ENCODE measurements at places on chromosomes 4 and X.

- no peak for DNase-seq
Measured at GRCh38 chr4:12963912-12964311, 520.2 kb downstream of the RAB28 start.

- DNase-seq: no peak
Measured at GRCh38 chrX:40107291-40108161, 9.8 kb upstream of the BCOR start.

GRCh38 chrX:154908821-154909220, 22.7 kb downstream of the F8A1 start:
- no peak for DNase-seq

DNA sequence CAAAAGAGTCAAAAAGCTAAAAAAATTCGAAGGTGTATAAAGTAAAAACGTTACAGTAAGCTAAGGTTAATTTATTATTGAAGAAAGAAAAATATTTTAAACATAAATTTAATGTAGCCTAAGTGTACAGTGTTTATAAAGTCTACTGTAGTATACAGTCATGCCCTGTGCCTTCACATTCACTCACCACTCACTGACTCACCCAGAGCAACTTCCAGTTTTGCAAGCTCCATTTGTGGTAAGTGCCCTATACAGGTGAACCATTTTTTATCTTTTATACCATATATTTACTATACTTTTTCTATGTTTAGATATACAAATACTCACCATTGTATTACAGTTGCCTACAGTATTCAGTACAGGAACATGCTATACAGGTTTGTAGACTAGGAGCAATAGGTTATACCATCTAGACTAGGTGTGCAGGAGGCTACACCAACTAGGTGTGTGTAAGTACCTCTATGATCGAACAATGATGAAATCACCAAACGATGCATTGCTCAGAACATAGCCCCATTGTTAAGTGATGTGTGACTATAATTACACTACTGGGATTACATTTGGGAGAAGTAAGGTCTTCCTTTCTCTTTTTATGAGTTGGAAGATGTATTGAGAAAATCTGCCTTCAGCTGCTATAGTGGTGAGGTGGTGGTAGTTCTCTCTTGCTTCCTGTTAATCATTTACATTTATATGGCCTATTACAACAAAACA, 27.2 kb downstream of the TMSB4X start:
- no peak for DNase-seq

DNA sequence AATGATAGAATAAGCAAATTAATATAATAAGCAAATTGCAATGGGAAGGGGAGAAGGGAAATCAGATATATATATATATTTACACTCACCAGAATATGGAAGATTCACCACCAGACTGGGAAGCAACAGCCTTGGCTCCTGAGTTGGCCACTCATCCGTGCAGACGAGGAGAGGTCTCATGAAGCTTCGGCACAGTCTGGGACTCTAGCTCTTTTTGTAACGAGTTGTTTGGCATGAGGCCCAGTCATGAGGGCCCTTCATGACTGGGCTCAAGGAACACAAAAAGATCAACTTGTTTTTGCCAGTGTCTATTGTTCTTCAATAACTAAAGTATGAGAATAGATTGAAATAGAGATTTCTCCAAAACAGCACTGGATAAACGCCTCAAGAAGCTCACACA, 176.4 kb downstream of the ADGRA3 start:
- no peak for DNase-seq

DNA sequence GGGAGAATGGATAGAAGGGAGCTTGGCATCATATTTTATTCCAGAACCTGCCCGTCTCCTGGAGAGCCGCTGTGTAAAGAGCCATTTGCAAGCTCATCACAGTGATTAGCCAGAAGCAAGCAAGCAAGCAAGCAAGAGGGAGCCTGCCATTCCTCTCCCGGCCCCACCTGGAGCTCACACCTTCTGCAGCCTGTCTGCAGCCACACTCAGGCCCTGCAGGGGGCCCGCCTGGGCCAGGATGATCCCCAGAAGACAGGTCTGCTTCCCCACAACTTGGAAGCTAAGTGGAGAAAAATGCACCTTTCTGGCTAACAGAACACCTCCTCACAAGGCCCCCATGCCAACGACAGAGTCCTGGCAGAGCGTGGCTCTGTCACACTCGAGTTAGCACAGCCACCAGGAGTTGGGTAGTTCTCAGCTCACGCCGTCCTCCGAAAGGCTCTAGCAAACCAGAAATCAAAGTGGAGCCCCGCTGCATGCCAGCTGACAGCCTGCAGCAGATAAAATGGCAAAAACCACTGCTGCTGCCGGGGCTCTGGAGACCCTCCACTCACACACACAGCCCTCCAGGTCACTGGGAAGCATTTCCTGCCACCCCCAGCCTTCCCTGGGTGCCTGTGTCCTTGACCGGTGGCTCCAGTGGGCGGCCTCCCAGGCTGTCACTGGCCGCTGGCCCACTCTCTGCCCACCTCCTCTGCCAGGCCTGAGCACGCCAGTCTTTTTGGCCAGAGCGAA, 54.9 kb downstream of the DCTD start:
- DNase-seq: no peak

DNA sequence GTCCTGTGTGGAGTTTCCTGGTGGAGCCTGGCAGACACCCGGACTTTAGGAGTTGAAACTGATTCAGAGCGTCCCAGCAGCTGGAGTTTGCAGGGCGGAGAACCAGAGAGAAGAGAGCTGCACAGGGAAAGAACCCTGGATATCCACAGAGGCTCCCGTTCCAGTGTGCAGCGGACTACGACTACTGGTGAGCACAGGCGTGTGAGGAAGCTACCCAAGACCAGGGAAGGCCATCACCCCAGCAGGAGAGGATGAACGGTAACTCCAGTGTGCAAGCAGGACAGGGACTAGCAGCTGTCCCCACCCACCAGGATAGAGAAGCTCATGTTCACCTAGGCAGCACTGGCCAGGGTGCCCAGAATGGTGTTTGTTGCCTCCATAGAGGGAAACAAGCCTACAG, 2.3 kb downstream of the LAGE3 start:
- DNase-seq: no peak

DNA sequence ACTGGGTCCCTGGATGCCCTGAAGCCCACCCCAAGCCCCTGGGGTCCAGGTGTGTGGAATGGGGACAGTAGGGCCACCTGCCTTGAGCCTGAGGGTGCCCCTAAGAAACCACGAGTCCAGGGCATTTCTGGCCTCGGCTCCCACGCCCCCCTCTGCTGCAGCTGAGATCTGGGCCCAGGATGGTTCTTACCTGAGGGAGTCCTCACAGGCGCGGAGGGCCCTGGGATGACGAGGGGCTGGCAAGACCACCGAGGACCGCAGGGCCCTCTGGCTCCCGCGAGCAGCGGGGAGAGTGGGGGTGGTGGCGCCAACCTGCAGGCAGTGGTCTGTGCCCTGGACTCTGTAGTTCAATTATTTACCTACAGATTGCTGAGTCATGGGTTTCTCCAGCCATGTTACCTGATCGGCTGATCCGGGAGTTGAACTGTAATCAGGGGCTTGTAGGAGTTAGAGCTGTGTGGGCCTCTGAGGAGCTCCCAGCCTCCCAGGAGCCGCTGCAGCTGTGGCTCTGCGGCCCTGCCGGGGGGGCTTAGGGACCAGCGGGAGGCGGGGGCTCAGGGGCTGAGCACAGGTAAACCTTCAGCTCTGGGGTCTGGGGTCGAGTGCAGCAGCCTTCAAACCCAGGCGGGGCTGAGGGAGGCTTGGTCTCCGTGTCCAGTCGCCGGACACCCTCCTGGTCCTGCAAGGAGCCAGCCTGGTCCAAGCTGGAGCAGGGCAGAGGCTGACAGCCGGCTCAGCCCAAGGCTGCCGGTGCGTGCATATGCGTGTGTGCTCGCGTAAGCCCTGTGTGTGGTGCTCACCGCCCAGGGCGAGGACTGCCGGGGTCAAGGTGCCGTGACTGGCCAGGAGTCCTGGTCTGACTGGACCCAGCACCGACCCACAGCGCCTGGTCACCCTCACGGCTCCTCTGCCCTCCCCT, at the start of gene SLC26A1:
SLC26A1 (minus strand) TSS at position 294 of the 919 bp plus-strand sequence. CDS start 1,701 bp downstream, outside the sequence.
- no peak for DNase-seq

DNA sequence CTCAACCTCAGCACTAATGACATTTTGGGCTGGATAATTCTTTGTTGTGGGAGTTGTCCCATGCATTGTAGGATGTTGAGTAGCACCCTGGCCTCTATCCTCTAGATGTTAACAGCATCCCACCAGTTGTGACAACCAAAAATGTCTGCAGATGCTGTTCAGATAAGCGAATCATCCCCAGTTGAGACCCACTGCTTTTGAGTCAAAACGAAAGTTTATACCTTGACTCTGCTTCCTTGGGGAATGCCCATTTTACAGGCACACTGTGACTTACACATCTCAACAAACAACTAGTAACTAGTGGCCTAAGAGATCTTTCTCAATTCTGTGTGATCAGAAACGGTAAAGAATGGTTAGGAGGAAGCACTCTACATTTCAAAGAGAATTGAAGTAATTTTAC, 37.0 kb downstream of the SEPSECS start:
- DNase-seq: no peak

DNA sequence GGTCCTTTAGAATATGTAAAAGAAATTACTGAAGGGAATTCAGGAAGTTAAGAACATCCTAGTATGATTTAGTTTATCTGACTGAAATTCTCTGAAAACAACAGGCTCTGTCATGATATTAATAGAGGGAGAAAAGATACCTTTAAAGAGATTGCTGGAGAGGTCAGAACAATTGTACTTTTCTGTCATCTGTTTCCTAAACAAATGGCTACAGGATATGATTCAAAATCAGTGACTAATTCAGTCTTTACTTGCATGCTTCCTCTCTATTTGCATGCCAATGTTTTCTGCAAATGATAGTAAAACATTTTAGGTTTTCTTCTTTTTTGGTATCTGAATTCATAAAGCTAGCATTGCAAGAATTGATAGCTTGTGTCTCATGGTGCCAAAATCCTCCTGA, 616.7 kb upstream of the PCDH7 start:
- DNase-seq: no peak

GRCh38 chrX:102154218-102154860, 1.4 kb downstream of the BEX5 start:
- no peak for DNase-seq

DNA sequence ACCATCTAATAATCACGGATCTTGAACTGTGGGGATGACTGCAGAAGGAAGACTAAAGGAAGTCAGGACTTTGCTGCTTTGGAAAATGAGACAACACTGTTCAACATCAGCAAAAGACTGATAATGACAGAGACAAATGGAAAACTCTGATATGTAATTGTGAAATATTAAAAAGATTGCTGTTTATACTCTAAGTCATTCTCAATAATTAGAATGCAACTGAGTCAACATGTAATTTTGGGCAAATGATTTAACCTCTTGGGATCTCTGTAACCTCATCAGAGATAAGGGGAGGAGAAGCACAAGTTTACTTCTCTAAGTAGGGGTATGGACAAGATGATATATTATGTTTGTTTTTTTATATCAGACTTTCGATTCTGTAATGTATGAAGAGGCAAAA, 121.9 kb downstream of the GASK1B start:
- no peak for DNase-seq

DNA sequence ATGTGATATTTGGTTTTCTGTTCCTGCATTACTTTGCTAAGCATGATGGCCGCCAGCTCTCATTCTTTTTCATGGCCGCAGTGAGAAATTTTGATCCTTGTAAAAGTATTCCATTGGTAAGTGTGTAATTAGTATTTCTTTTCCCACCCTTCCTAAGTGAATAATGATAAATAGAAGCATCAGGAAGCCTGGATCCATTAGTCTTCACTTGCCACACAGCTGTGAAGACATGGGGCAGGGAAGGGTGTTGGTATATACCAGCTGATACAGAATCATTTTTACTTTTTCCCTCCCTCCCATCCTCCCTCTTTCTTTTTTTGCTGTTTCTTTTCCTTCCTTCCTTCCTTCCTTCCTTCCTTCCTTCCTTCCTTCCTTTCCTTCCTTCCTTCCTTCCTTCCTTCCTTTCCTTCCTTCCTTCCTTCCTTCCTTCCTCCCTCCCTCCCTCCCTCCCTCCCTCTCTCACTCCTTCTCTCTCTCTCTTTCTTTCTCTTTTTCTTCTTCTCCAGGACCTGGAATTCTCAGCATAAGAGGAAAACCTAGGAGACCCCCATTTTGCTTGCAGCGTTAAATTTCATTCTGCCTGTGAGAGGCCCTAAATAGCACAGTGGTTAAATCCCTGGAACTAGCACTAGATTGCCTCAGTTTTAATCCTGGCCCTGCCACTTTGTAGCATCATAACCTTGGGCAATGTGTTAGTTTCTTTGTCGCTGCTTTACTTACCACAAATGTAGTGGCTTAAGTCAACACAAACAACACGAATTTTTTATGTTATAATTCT, 1.4 kb upstream of the NR0B1 start:
- no peak for DNase-seq

DNA sequence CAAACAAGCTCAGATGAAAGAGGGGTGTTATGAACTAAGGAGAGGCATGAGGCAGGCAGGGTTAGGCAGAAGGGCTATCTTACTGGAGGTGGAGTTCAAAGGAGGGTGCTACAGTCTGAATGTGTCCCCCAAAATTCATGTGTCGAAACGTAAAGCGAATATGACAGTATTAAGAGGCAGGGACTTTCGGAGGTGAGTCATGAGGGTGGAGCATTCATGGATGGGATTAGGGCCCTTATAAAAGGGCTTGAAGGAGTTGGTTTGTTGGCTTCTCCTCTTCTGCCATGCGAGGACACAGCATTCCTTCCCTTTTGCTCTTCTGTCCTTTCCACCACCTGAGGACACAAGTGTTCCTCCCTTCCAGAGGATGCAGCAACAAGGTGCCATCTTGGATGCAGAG, 22.9 kb downstream of the APLN start:
- DNase-seq: no peak

DNA sequence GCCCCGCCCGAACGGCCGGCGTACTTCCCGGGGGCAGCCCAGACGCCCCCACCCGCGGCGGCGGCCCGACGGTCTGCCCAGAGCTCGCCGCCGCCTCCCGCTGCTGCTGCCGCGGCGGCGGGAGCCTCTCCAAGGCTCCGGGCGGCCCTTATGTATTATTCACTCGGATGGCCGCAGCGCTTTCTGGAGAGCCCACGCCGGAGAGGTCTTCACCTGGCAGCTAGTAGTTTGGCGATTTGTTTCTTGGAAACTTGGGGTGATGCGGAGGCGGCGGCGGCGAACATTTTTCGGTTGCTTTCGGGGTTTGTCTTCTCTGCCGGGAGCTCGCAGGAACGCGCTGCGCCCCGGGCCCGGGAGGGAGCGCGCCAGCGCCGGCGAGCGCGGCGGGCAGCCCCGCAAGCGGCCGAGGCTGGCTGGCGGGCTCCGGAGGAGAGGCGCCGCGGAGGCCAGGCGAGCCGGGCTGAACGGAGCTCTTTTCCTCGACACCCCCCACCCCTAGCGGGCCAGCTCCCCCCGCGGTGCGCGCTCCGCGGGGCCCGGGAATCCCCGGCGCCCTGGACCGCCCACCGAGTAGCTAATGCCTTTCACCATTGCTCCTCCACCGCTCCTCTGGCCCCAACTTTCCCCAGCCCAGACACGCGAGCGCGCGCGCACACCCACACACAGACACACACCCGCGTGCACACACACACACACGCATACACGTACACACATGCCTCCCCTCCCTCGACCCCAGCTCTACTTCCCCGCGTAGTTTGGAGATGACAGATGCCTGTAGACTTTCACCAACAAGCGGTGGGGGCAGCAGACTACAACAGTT, 113.5 kb downstream of the DHX15 start:
- DNase-seq: no peak

- DNase-seq: no peak
Measured at GRCh38 chr4:133498149-133498548, 349.1 kb downstream of the PCDH10 start.
